ENCODE measurements at places on chromosomes 11 and 22. TPM values are rescaled to one million over a fixed set of nuclear protein-coding genes. Genes with fewer than 3 reads are reported as not detected.

DNA sequence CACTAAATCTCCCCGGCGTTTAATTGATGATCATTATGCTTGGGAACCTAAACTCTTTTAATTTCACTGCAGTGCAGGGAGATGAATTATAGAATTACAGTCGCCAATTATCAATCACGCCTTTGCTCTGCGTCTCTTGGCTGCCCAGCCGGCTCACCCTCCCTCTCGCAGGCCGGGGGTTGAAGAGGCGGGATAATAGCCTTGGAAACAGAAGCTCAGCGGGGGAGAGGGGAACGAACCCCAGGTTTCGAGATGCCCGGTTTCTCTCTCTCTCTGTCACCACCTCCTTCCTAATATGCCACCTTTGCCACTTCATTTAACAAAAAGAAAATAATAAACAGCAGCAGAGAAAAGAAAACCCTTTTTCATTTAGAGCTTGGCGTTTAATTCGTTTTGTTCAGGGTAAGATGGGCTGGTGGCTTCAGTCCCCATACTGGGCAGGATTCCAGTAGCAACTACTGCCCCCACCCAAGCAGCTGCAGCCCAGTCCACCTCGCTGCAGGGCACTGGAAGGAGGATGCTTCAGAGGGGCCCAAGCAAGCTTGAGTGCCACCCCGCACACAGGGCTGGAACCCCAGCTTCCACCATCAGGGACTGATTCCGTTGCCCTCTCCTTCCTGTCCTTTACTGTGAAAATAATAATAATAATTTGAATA, 271.7 kb downstream of the BUD13 start:
- DNase-seq = no peak

GRCh38 chr11:44840521-44841251, 110.0 kb downstream of the TP53I11 start:
- no peak for DNase-seq

DNA sequence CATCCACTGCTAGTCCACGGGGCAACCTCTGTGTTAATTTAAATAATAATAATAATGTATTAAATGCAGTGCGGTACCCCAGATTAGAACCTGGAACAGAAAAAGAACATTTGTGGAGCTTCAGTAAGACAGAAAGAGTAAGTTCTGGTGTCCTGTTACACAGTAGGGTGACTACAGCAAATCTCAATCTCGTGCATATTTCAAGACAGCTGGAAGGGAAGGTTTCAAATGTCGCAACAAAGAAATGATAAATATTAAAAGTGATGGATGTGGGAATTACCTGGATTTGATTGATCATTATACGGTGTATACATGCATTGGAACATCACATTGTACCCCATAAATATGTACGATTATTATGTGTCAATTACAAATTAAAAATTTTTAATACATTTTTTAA, 1.7 kb upstream of the RAC2 start:
- no peak for DNase-seq

- no peak for DNase-seq
Measured at GRCh38 chr11:33379947-33380346, 122.8 kb downstream of the HIPK3 start.

- no peak for DNase-seq
Measured at GRCh38 chr11:116813781-116814471, 9.2 kb downstream of the APOA4 start.

POLR3H gene
- 59.6 TPM for total RNA-seq
